ENCODE measurements at places on chromosomes 2 and 18. TPM values are rescaled to one million over a fixed set of nuclear protein-coding genes. Genes with fewer than 3 reads are reported as not detected.

The RRM2 gene
- 5.2 TPM for total RNA-seq

The KCNG3 gene
- total RNA-seq, result not detected

The BOLL gene
- not detected for total RNA-seq

The CFC1 gene
- not detected for total RNA-seq

The LCT gene
- total RNA-seq, result not detected

The PDK1 gene
- total RNA-seq, result 5.0 TPM

The TRIM43 gene
- total RNA-seq, result not detected

The DIPK1C gene
- not detected for total RNA-seq

The GLS gene
- 22.7 TPM for total RNA-seq

The RAMP1 gene
- total RNA-seq, result 24.2 TPM

The CFAP53 gene
- total RNA-seq, result 0.13 TPM

The SPDYA gene
- 0.51 TPM for total RNA-seq

The ALK gene
- total RNA-seq, result 0.04 TPM

The ADAM23 gene
- 0.07 TPM for total RNA-seq

The GAL3ST2 gene
- 0.83 TPM for total RNA-seq

The TUBA4B gene
- total RNA-seq, result 0.43 TPM

The TSPYL6 gene
- total RNA-seq, result not detected

The ERMN gene
- 1.3 TPM for total RNA-seq

The TUBA3E gene
- total RNA-seq, result not detected

The PLCL1 gene
- total RNA-seq, result 0.27 TPM

The CNRIP1 gene
- total RNA-seq, result 2.7 TPM

The UGT1A8 gene
- 2.8 TPM for total RNA-seq

The KIF3C gene
- total RNA-seq, result 1.6 TPM

The SULT1C2 gene
- 1.3 TPM for total RNA-seq

The DSC2 gene
- total RNA-seq, result 6.3 TPM

The CEBPZOS gene
- 17.6 TPM for total RNA-seq

The AGXT gene
- total RNA-seq, result 1,598 TPM

The AKAIN1 gene
- not detected for total RNA-seq

The MC5R gene
- not detected for total RNA-seq

The PROKR1 gene
- total RNA-seq, result not detected

The IL18RAP gene
- total RNA-seq, result 1.6 TPM

The WDR75 gene
- total RNA-seq, result 9.1 TPM

The RPE gene
- total RNA-seq, result 25.4 TPM

The HNRNPA3 gene
- 59.1 TPM for total RNA-seq

The CYS1 gene
- 0.26 TPM for total RNA-seq

The POTEJ gene
- total RNA-seq, result not detected

The USP37 gene
- 8.9 TPM for total RNA-seq

The KCMF1 gene
- 36.3 TPM for total RNA-seq

The DPP4 gene
- 18.4 TPM for total RNA-seq

The RNF144A gene
- total RNA-seq, result 2.0 TPM

The QPCT gene
- 1.2 TPM for total RNA-seq

The FBLN7 gene
- 5.4 TPM for total RNA-seq

The TTC31 gene
- total RNA-seq, result 14.5 TPM

The LRRC30 gene
- total RNA-seq, result not detected

The LOXL3 gene
- 2.4 TPM for total RNA-seq

The IL36A gene
- not detected for total RNA-seq

The TMEM178A gene
- total RNA-seq, result 0.25 TPM

The EVA1A gene
- 30.6 TPM for total RNA-seq

The TDRD15 gene
- total RNA-seq, result 1.4 TPM

The GREB1 gene
- 1.6 TPM for total RNA-seq

The HOXD4 gene
- not detected for total RNA-seq

The COX5B gene
- 217 TPM for total RNA-seq

The RAPH1 gene
- total RNA-seq, result 75.1 TPM

The PRKAG3 gene
- not detected for total RNA-seq

The NR4A2 gene
- 1.2 TPM for total RNA-seq

The C2orf80 gene
- total RNA-seq, result not detected

Data from right lobe of liver (tissue), 6 donors.